ENCODE measurements at places on chromosomes 2 and 18.

GRCh38 chr18:63293935-63294334 lies 25.6 kb downstream of the BCL2 start:
- DNase-seq: no peak

DNA sequence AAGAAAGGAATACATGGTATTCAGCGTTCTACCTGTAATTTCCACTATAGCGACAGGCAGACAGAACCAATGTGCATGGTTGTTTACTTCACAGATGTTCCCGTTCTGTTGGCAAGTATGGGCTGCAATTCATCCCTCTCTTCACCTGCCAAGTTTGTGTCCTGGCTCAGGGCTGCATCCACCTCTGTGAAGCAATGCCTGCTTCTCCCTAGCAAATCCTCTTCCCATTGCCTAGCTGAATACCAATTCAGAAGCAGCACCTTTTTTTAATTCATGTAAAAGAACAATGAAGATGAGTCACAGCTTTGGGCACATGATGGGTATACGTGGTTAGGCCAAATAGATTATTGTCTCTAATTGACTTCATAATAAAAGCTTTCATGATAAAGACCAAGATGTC lies 54.7 kb upstream of the LRATD1 start:
- DNase-seq: no peak

DNA sequence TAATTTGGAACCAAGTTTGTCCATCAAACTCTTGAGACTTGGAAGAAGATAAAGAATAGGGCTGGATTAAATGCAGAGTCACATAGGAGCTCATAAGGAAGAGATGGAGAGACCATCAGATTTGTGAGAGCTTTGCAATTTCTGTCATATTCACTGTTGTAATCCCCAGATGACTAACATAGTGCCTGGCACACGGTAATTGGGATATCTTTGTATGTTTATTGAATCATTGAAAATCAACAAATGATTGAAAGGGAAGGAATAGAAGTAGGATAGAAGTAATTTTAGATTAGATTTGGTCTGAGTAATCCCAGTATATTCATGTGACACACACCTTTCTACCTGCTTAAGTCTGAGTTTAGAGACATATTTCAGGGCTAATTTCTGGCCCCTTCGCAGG lies 75.4 kb downstream of the LCLAT1 start:
- no peak for DNase-seq

DNA sequence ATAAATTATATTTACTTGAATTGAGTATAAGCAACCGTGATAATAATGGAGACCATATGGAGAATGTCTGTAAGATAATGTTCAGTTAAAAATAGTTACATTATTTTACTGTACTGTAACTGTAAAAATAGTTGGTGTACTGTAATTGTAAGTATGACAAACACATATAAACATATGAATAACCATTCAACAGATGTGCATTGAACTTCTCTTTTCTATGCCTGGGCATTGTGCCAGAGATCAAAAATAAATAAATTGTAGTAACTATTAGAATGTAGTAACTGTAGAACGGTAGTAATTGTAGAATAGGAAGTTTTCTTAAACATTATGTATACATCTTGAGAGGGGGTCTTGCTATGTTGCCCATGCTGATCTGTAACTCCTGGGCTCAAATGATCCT lies 287.4 kb upstream of the EPAS1 start:
- DNase-seq: no peak

- DNase-seq: no peak
Measured at GRCh38 chr2:189500456-189501160, 59.3 kb downstream of the WDR75 start.

DNA sequence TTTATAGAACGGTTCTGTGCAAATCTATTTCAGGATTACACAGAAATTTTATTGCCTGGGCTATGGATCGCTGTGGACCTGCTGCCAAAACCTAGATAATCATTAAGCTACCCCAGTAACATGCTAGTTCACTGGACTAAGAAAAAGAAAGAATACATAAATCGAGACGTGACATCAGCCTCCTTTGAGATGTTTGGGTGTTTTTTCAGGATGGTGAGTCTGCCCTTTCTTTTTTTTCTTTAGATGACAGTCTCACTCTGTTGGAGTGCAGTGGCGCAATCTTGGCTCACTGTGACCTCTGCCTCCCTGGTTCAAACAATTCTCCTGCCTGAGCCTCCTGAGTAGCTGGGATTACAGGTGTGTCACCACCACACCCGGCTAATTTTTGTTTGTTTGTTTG lies 52.0 kb downstream of the FHOD3 start:
- no peak for DNase-seq

GRCh38 chr18:8396254-8396653 lies 213.0 kb upstream of the RAB12 start:
- DNase-seq: no peak

- no peak for DNase-seq
Measured at GRCh38 chr2:169761970-169762292, 28.3 kb downstream of the KLHL23 start.

- no peak for DNase-seq
Measured at GRCh38 chr2:70916291-70916690, 19.4 kb upstream of the ATP6V1B1 start.

DNA sequence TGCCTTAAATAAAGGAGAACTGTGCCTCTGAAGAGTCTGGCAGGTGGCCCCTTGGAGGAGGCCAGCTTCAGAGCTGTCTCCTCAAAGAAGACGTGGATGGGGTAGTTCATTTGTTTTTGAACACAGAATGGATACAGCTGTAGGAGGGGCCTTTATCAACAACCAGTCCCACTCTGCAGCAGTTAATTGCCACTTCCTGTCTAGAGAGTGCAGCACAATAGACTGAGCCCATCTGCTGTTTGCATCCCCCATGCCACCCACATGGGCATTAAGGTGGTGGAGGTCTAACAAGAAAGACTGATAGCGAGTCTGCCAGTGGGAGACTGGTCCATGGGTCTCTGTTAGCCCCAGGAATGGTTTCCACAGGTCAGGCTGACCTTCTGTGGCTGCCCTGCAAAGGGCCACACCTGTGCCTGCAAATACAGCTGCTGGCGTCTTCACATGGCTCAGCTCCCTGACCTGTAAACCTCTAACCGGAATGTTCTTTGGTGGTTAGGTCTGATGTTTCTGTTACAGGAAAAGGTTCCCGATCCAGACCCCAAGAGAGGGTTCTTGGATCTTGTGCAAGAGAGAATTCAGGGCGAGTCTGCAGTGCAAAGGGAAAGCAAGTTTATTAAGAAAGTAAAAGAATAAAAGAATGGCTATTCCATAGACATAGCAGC lies 153.3 kb upstream of the ITGA6 start:
- no peak for DNase-seq

- DNase-seq: no peak
Measured at GRCh38 chr2:196745711-196746110, 53.8 kb downstream of the GTF3C3 start.

Measured in RPMI7951 (cell line).